Progenitor cell of endocrine pancreas (in vitro differentiated cells): ENCODE measurements at places on chromosomes 2 and 18. TPM values are rescaled to one million over a fixed set of nuclear protein-coding genes. Genes with fewer than 3 reads are reported as not detected.

DNA sequence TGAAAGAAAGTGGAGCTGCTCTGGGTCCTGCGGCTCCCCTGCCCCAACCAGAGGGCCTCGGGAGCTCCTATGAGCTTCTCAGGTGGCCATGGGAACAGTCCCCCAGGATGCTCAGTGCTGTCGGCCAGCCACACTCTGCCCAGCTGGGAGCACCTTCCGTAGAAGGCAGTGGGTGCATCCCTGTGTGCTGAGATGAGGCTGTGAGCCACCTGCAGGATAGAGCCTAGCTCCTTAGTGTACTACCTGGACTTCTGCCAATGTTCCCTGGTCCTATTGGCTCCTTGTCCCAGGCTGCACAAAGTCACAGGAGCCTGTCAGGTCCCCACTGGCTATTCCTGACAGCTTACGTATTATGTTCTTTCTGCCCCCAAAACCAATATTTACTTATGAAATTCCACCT is 16.1 kb downstream of the PRELID3A start:
- H3K4me1 ChIP-seq, result peaks cover 6% of the 10 kb centered on the region
- H3K27me3 ChIP-seq, result no peaks in the 10 kb centered on the region
- H3K4me3 ChIP-seq, result no peak overlapping the region
- H3K36me3 ChIP-seq, result no peaks in the 10 kb centered on the region

SLC38A11 gene
- total RNA-seq, result 16.6 and 20.1 TPM in 2 replicates

ORC4 gene
- total RNA-seq, result 77.1 and 77.3 TPM in 2 replicates

DNA sequence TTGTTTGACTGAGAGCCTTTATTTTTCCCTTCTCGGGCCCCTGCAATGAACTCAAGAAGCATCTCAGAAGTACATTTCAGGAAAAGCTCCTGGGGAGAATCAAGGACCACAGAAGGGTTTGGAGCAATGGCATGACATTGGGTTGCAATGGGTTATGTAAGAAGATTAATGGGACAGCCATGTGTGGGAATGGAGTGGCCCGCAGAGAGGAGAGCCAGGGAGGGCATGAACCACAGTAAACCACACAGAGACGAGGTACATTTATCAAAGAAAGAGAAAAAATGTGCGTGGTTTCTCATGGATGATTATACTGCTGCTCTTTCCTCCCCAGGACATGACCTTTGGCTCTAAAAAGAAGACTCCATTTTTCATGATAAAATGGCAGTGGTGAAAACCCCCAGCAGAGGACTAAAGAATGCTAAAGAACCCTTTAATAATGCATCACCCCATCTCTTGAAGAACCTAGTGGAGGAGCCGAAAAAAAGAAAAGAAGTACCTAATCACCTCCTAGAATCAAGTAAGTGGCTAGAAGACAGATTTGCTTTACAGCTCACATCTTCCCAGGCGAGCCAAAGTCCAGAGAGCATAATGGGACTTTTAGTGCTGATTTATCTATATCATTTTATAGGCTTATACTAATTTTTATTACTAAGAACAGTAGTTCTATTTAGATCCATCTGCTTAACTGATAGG is 1.7 kb downstream of the CFAP221 start:
- H3K27ac ChIP-seq, result peak overlapping the region; percentile 90
- H3K4me3 ChIP-seq, result peak overlapping the region; percentile 77
- no peaks in the 10 kb centered on the region for H3K27me3 ChIP-seq
- H3K36me3 ChIP-seq, result peaks cover 16% of the 10 kb centered on the region
- no peak for DNase-seq
